ENCODE measurements at places on chromosomes 16 and 17. TPM values are rescaled to one million over a fixed set of nuclear protein-coding genes. Genes with fewer than 3 reads are reported as not detected.

GRCh38 chr17:10613775-10614513, 43.2 kb downstream of the MYH3 start:
- no peak for DNase-seq

Gene NPB
- total RNA-seq: 0.41 TPM

Gene RAB26
- 0.19 TPM for total RNA-seq

Gene RNF135
- total RNA-seq: 6.4 TPM

All from T-cell (primary cell).